ENCODE measurements at places on chromosomes 11 and 22. TPM values are rescaled to one million over a fixed set of nuclear protein-coding genes. Genes with fewer than 3 reads are reported as not detected.

DNA sequence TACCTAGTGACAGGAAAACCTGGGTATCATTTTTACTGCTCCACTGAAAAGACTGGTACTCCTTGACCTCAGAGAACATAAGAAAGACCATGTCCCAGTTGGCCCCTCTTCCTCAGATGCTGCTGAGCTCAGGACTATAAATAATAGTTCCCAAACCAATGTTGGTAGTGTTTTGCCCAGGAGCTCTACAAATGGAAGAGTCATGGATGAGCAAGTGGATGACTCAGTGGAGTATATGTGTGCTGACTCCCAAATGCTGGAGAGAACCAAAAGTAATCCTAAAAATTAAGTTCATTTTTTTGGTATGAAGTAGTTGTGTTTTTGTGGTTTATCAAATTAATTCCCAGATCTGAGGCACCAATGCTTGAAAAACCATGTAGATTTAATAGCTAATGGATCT is 482.0 kb downstream of the KCNA4 start:
- no peak for DNase-seq

GRCh38 chr11:44591557-44591956 is 26.1 kb downstream of the CD82 start:
- DNase-seq: no peak

P2RY2 gene
- polyA plus RNA-seq: 0.15 TPM

UCP3 gene
- 0.77 TPM for polyA plus RNA-seq

DNA sequence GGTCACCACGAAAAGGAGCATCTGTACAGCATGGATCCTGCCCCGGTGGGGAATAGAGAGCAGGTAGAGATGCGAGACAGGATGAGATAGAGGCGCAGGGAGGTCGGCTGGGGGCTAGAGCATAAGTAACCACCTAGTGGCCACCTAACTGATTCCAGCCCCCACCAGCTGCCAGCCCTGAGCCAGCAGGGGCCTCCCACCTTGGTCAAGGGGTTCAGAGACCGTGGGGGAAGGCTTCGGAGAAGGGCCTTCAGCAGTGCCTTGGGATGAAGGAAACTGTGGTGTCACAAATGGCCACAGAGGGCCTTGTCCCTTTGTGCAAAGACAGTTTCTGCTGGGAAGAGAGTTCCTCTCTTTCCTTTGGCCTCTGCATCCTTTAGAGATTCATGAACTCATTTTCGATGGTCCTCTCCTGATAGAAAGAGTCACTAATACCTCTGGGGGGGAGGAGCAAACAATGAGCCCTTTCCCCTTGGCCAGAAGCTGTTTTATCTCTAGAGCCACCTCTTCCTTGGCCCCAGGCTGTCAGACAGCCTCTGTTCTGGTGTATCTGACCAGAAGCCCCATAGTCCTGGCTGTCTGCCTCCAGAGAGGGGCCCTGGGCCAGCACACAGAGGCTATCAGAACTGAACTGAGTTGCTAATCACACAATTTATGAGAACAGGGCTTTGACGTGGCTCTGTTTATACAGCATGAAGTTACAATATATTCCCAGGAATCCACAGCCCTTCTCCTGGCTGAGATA is 146.0 kb downstream of the PARVA start:
- DNase-seq: no peak

DNA sequence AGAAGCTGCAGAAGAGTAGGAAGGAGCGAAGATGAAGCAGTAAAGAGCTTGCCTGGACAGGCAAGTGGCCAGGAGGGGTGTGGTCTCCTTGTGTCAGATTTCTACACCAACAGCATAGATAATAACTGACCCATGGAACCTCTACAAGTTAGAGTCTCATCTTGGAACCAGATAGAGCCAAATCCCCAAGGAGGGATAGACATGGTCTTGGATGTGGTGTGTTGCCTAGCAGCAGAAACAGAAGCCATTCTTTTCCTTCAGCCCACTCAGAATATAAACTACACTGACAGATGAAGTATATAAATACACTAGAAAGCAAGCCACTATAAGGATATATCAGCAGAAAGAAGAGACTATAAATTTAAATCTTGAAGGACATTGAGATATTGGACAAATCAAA is 4.3 kb upstream of the CARD16 start:
- DNase-seq: no peak

DDIAS gene
- 4.4 TPM for polyA plus RNA-seq

CKAP5 gene
- polyA plus RNA-seq: 111 TPM

- DNase-seq: no peak
These were observed 102.9 kb upstream of the PAX6 start for GRCh38 chr11:31913985-31914384.

DNA sequence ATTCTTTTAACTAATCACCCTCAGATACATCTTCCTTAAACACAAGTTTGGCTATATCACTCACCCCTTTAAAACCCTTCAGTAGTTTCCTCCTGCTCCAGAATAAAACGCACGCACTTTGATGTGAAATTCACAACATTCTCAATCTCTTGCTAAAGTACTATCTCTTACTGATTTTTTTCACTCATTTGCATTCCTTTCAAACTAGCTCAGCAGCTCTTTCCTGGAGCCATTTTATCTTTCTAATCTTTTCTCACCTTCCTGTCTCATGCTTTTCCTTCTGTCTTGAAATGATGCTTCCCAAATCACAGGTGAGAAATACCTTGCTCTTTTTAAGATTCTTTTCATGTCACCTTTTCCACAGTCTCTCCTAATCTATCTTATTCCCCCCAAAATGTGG is 1074.4 kb downstream of the DLG2 start:
- DNase-seq: no peak

GRCh38 chr11:515131-515530 is 8.1 kb upstream of the RNH1 start:
- DNase-seq: no peak

CARD16 gene
- 2.6 TPM for polyA plus RNA-seq

- DNase-seq: no peak
These were observed 74.2 kb downstream of the ALX4 start for GRCh38 chr11:44235765-44236201.

DNA sequence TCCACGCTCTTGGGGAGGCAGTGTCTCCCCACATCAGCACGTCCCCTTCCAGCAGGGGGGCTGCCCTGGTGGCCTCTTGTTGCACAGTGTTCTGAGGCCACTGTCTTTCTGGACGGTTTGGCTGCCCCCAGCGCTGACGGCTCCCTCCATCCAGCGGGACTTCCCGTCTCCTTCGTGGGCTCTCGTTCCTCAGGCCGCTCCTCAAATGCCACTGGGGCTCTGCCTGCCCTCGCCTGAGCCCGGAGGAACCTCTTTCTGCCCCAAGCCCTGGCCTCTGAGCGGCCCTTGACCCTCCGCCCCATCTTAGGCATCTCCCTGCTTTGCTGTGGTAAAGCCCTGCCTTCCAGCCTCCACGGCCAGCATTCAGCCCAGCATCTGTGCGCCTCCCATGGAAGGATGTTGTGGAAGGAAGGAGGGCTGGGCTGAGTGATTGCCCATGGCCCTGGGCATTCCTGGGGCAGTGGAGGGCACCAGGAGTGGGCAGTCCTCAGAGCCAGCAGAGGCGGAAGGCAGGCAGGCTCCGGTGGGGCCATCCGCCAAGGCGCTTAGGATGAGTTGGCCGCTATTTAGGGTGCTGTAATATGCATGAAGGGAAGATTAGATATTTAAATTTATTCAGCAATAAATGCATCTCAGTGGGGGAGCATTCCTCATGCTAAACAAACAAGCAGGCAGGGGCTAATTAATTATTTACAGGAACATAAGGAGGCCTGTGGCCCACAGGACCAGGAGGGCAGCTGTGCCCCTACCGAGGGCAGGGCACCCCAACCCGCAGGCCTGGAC is 17.8 kb downstream of the OTUB1 start:
- DNase-seq: no peak

GRCh38 chr11:23490557-23491235 is 630.4 kb upstream of the CCDC179 start:
- no peak for DNase-seq

DNA sequence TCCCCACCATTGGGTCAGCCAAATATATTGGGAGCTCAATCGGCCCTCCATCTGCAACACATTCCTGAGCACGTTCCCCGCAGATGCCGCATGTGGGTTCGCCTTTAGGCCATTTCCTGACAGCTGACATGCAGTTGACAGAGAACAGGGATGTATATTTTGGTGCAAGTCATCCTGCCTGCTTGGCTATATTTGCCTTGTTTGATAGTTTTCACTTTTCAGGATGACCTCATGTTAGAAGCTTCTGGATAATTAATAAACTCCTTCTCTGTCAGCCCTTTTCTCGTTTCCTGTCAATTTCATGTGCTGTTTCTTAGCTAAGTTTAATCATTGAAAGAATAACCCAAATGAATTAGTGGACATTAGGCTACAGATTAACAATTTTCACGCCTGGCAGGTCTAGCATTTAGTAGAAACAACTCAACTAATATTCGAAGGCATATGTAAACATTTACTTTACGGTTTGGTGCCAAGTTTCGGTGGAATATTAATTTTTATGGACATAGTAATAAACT is 105.8 kb upstream of the SLC5A12 start:
- no peak for DNase-seq

DNA sequence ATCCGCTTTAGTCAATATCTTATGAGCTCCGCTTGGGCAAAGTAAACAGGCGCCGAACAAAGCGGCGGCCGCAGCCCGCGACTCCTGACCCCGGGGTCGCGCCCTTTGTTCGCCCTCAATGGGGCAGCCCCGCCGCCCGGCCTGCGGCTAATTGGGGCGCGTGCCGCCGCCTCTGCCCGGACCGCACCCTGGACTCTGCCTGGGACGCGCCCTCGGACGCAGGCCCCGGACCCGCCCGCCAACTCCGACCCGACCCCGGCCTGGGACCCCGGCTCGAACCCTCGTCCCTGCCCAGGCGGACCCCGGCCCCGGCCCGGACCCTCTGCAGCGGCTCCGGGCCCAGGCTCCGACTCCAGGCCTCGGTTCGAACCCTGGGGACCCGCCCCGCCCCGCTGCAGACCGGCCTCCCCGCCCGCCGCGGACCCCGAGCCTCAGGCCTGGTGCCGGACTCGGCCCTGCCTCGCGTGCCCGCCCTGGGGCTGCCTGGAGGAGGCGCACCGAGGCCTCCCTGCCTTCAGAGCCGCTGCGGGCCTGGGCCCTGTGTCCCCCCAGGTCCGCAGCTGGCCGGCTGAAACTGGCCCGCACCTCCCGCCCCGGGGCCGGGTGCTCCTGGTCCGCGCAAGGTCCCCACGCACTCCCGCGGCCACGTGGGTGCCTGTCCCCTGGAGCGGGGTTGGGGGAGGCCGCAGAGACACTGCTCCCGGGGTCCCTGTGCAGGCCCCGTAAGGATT is 84.7 kb upstream of the WNT7B start:
- DNase-seq: no peak

ARHGEF17 gene
- 85.7 TPM for polyA plus RNA-seq

- DNase-seq: no peak
These were observed 394.5 kb upstream of the KIRREL3 start for GRCh38 chr11:127395034-127395433.

GAL gene
- polyA plus RNA-seq: 2.8 TPM
